ENCODE measurements at places on chromosomes 5 and 9. TPM values are rescaled to one million over a fixed set of nuclear protein-coding genes. Genes with fewer than 3 reads are reported as not detected.

DNA sequence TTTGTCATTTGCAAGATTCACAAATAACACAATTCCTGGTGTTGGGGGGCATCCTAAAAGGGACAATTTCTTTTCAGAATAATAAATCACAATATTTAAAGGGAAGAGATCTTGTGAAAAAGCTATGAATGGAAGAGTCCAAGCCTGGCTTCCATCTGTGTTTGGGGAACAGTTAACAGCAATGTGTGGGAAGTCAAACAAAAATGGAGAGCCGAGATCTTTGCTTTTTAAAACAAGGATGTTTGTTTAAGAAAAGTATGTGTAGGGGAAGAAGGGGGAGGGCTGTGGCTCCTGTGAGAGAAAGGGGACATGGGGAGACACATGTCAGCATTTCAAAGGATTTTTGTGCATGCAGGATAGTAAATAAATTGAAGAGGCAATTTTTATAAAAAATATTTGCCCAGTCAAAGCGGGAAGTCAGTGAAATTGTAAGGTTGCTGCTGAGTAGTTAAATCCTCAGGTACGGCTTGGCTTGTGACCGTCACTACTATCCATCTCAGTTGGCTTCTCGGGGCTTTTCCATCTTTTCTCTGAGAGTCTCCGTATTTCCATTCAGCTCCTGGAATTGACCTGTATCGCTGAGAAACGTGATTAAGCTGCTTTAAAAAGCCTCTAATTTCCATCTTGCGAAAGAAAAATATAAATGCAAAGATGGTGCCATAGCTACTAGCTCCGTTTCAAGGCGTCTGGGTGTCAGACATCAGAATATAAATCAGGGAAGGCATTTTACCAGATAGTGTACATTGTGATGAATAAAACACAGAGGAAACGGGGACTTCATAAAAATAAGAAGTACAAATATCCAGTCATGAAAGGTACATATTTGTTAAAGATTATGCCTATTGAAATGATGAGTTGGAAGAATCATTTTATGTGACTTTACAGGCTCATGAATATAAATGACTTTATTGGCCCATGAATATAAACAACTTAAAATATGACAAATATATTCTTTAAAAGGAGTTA is 52.9 kb upstream of the VCAN start:
- H3K27ac ChIP-seq: no peak overlapping the region
- no peak for DNase-seq
- no peaks in the 10 kb centered on the region for H3K4me1 ChIP-seq
- peaks cover 3% of the 10 kb centered on the region for H3K27me3 ChIP-seq
- H3K36me3 ChIP-seq: no peaks in the 10 kb centered on the region

- peaks cover 2% of the 10 kb centered on the region for H3K36me3 ChIP-seq
- H3K4me1 ChIP-seq: no peaks in the 10 kb centered on the region
- H3K4me3 ChIP-seq: no peak overlapping the region
- no peaks in the 10 kb centered on the region for H3K27me3 ChIP-seq
These were observed 24.3 kb downstream of the NOTCH1 start for GRCh38 chr9:136521537-136521936.

GRCh38 chr9:106020186-106020585 is 325.8 kb downstream of the TMEM38B start:
- no peaks in the 10 kb centered on the region for H3K27me3 ChIP-seq
- H3K27ac ChIP-seq: no peak overlapping the region
- H3K4me3 ChIP-seq: no peak overlapping the region
- DNase-seq: no peak
- no peaks in the 10 kb centered on the region for H3K36me3 ChIP-seq

PCDHB16 gene
- total RNA-seq: not detected

HRCT1 gene
- total RNA-seq: not detected

PCDHGA9 gene
- total RNA-seq: 0.11 TPM

MARCOL gene
- not detected for total RNA-seq

- peaks cover 21% of the 10 kb centered on the region for H3K4me1 ChIP-seq
- no peak overlapping the region for H3K27ac ChIP-seq
- H3K36me3 ChIP-seq: peaks cover 1% of the 10 kb centered on the region
- no peak for DNase-seq
These were observed 11.8 kb upstream of the JAK2 start for GRCh38 chr9:4973246-4973645.

ZMYND19 gene
- total RNA-seq: 31.3 TPM

C5orf58 gene
- not detected for total RNA-seq

NME5 gene
- not detected for total RNA-seq

DNA sequence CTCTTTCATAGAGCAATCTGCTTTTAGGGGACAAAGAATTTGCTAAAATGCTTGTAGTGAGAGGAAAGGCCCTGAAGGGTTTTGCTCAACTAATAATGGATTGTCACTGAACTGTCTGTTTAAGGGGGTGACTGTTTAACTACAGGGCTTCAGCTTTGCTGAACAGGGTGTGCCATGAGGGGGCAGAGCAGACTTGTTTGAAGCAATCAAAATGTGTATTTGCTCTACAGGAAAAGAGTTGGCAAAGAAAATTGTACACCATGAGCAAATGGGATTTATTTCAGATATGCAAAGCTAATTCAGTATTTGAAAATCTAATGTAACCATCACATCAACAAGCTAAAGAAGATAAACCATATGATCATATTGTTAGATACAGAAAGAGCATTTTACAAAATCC is 154.3 kb downstream of the GABRG2 start:
- no peaks in the 10 kb centered on the region for H3K27me3 ChIP-seq
- H3K4me3 ChIP-seq: no peak overlapping the region
- no peak overlapping the region for H3K27ac ChIP-seq
- H3K4me1 ChIP-seq: no peaks in the 10 kb centered on the region
- no peak for DNase-seq

ABL1 gene
- 36.2 TPM for total RNA-seq

CCDC192 gene
- total RNA-seq: not detected

DNA sequence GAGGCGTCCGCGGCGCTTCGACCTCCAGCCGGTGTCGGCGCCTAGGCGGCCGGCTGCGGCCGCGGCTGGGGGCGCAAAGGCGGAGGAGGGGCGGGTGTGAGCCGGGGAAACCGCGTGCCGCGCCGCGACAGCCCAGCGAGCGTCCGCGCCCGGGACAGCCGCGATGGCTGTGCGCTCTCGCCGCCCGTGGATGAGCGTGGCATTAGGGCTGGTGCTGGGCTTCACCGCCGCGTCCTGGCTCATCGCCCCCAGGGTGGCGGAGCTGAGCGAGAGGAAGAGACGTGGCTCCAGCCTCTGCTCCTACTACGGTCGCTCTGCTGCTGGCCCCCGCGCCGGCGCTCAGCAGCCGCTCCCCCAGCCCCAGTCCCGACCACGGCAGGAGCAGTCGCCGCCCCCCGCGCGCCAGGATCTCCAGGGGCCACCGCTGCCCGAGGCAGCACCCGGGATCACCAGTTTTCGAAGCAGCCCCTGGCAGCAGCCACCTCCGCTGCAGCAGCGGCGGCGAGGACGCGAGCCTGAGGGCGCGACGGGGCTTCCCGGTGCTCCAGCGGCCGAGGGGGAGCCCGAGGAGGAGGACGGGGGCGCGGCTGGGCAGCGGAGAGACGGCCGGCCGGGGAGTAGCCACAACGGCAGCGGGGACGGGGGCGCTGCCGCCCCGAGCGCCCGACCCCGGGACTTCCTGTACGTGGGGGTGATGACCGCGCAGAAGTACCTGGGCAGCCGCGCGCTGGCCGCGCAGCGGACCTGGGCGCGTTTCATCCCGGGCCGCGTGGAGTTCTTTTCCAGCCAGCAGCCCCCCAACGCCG is 605 bp downstream of the CHSY3 start:
- peak overlapping the region; percentile 73 for H3K4me3 ChIP-seq
- peaks cover 49% of the 10 kb centered on the region for H3K27me3 ChIP-seq
- H3K4me1 ChIP-seq: peaks cover 8% of the 10 kb centered on the region
- no peaks in the 10 kb centered on the region for H3K36me3 ChIP-seq
- H3K27ac ChIP-seq: no peak overlapping the region

GRCh38 chr5:137627293-137627692 is 108.6 kb downstream of the KLHL3 start:
- H3K27ac ChIP-seq: no peak overlapping the region
- no peaks in the 10 kb centered on the region for H3K27me3 ChIP-seq
- DNase-seq: no peak
- peaks cover under 1% of the 10 kb centered on the region for H3K4me1 ChIP-seq
- peaks cover 2% of the 10 kb centered on the region for H3K36me3 ChIP-seq

GRCh38 chr5:162543437-162543836 is 475.9 kb downstream of the GABRG2 start:
- H3K36me3 ChIP-seq: no peaks in the 10 kb centered on the region
- no peak for DNase-seq
- no peak overlapping the region for H3K27ac ChIP-seq
- no peaks in the 10 kb centered on the region for H3K4me1 ChIP-seq
- H3K4me3 ChIP-seq: no peak overlapping the region

DNA sequence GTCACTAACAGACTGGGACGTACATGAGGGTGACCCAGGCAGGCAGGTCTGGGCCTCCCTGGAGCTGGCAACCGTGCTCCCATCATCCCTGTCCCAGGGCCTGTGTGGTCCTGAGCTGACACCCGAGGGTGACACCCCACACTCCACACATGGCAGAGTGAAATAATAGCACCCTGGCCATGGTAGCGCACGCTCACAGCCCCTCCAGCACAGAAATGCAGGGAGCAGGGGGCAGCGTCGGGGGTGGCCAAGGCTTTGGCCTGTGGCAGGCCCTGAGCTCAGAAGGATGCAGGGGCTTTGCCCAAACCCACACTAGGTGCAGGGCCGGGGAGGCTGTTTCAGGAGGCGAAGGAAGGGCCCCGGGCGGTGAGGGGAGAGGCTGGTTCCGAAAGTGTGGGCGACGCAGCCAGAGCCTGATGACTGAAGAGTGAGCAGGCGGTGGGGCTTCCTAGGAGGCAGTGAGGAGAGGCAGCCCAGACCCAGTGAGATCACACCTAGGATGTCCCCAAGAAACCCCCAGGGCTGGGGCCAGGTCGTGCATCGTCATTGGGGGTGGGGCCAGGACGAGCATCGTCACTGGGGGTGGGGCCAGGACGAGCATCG is 12.9 kb downstream of the OR2V2 start:
- H3K4me1 ChIP-seq: peaks cover 32% of the 10 kb centered on the region
- peak; percentile 75 for DNase-seq
- H3K4me3 ChIP-seq: peak overlapping the region; percentile 80
- no peaks in the 10 kb centered on the region for H3K36me3 ChIP-seq
- peak overlapping the region; percentile 93 for H3K27ac ChIP-seq

SHISAL2B gene
- total RNA-seq: not detected

GRCh38 chr9:28464481-28465216 is 891.4 kb upstream of the C9orf72 start:
- no peaks in the 10 kb centered on the region for H3K36me3 ChIP-seq
- no peak for DNase-seq

GDF9 gene
- total RNA-seq: 0.77 TPM

DNA sequence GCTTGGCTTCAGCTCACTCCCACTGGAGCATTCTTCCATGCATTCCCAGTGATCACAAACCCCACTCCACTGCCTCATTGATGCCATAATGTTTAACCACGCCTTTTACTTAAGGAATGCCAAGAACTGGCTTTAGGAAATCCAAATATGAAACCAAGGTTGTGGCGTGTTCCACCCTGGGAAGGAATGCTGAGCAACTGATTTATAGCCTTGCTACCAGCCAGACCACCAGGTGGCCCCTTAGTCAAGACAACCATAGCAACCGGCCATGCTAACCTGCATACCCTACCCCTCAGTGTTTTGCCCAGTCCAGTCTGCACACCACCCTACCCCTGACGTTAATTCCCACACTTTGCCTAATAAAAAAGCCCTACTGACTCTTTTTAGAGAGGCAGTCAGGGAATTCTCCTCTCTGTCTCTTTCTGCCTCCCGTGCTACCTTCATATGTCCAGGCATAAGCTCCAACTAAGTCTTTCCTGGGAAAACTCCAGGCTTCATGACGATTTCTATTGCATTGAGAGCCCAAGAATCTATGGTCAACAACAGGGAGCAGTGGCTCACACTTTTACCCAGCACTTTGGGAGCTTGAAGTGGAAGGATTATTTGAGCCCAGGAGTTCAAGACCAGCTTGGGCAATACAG is 27.0 kb upstream of the PRRC2B start:
- DNase-seq: no peak
- no peak overlapping the region for H3K27ac ChIP-seq
- no peaks in the 10 kb centered on the region for H3K27me3 ChIP-seq
- H3K4me1 ChIP-seq: peaks cover 4% of the 10 kb centered on the region

ANKDD1B gene
- 0.26 TPM for total RNA-seq

DNA sequence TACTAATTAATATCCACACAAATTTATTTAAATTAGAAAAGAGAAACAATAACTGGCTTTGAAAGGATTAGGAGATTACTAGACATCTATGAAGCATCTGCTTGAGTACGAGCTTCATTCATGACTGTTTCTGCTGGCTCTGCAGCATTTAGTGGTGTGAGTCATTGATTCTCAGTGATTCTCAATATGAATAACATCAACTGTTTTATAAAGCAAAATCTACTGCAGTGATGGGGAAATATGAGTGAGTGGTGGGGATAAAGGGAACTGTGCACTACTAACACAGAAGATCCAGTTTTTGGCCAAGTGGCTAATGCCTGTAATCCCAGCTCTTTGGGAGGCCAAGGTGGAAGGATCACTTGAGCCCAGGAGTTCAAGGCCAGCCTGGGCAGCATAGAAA is 8.4 kb downstream of the FNBP1 start:
- H3K27me3 ChIP-seq: no peaks in the 10 kb centered on the region
- peak overlapping the region; percentile 76 for H3K27ac ChIP-seq
- peaks cover 72% of the 10 kb centered on the region for H3K4me1 ChIP-seq
- peaks cover 23% of the 10 kb centered on the region for H3K36me3 ChIP-seq

DNA sequence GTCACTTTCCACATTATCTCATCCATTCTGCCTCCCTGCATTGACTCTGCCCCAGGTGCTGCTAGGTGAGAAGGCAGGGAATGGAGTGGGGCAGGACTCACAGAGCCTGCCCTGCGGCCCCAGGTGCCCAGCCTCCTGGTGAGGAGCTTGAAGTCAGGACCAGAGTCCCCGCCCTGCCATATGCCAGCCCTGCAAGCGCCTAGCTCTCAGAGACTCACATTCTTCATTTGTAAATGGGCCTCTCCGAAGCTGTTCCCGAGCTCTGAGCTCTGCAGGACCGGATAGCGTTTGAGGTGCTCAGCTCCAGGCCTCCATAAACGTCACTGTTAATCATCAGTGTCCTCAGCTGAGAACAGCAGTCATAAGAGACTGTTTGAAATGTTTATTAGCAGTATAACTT is 75.1 kb upstream of the STXBP1 start:
- peaks cover 6% of the 10 kb centered on the region for H3K4me1 ChIP-seq
- H3K27me3 ChIP-seq: no peaks in the 10 kb centered on the region
- DNase-seq: no peak
- no peak overlapping the region for H3K4me3 ChIP-seq
- no peak overlapping the region for H3K27ac ChIP-seq
- no peaks in the 10 kb centered on the region for H3K36me3 ChIP-seq

DNA sequence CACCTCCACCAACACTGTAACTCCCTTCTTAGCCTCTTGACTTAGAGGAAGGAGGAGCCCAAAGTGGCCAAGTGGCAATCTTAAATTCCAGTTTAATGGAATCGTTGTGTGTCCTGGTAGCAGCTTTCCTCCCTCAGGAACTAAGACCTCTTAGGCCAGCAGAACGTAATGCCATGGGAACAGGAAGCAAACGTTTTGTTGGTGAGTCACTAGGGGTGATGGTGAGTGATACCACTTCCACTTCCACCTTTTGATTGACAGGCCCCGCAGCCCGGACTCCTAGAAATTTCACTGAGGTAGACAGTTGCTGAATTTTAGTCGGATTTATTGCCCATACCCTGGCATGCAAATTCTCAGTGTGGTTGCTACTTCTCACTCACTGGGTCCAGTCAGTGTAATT is 94.2 kb upstream of the FBN2 start:
- no peaks in the 10 kb centered on the region for H3K4me1 ChIP-seq
- H3K4me3 ChIP-seq: no peak overlapping the region
- no peaks in the 10 kb centered on the region for H3K36me3 ChIP-seq
- no peak for DNase-seq
- H3K27ac ChIP-seq: no peak overlapping the region

- no peak overlapping the region for H3K4me3 ChIP-seq
- DNase-seq: no peak
- peaks cover 2% of the 10 kb centered on the region for H3K27me3 ChIP-seq
- H3K27ac ChIP-seq: no peak overlapping the region
These were observed 56.9 kb downstream of the PAM start for GRCh38 chr5:102811972-102812371.

SLIT3 gene
- total RNA-seq: not detected
